ENCODE measurements at places on chromosomes 4 and X.

DNA sequence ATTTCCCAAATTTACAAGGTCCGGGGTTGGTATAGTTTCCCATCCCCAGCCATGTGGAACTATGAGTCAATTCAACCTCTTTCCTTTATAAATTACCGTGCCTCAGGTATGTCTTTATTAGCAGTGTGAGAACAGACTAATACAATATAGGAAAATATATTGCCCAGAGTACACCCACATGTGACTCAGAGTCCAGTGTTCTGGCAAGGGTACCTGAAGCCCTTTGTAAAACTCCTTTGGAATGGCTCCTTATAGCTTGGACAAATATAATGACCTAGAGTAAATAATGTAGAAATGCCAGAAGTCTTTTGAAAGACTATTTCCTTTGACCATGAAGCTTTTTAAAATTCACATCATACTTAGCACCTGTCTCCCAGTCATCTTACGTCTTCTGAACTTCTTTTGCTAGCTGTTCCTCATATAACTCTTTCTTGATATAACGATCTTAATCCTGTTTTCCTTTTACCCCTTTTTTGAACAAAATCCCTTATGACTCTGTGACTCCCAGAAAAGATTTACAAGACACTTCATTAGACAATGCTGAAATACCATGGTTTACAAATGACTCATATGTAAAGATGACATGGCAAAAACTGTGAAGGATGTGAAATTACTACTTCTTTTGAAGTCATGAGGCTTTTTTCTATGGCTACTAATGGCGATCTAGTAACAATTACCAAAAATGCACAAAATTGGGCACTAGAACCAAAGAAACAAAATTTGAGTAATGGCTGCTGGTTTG is 408.9 kb downstream of the NAP1L3 start:
- DNase-seq, result no peak

DNA sequence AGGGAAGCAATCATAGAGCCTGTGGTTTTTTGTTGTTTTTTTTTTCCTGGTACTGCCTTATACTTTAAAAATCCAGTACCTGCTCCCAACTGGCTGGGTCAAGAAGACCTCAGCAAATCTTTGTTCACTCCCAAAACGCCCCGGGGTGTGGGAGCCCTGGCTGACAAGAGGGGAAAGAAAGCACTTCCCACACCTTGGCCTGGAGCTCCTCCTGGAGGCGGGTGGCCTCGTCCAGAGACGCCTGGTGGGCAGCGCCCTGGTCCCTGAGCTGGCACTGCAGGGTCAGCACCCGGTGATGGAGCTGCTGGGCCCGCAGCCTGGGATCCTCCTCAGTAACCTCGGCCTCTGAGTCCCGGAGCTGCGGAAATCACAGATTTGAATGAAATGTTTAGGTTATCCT is 38.2 kb downstream of the C4orf50 start:
- DNase-seq, result peak; percentile 39

DNA sequence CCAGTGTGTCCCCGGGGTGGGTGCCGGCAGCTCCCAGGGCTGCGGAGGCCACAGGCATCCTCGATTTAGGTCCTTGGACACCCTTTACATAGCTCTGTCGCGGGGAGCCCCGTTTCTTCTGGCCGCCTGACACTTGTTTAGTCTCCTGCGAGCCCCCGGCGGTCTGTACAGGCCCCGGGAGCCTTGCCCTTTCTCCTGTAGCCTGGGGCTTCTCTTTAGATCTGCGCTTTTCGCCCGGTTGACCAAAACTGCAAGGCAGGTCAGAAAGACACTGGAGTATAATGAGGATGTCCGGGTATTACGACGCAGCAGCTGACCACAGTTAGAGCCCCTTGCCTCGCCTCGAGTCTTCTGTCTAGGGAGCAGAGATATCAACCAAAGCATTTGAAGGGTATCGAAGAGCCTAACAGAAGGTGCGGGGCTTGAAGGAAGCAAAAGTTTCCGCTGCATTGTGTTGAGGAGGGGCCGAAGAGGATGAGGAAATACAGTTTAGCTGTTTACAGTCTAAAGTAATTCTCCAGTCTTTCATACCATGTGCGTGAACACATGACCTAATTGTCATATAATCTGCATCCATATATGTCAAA is 479 bp downstream of the BRCC3 start:
- DNase-seq, result no peak

DNA sequence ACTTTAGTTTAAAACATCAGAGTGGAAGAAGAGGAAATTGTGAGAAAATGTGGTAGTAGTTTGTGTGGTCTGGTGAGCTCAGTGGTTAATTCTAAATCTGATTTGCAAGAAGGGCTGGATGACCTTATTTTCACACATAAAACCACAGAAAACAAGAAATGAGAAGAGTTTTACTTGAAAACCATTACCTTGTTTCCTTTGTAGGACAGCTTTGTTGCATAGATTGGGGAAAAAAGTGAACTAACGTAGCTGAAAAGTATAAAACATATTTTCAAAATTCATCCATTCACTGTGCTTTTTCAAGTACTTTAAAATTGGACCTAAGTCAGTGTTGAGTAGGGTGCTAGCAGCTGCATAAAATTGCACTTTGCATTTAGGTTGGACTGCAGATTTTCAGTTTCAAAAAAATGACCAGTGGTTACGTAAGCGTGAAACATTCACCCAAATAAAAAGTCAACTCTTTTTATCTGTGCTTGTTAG is 211.3 kb downstream of the ARHGAP10 start:
- DNase-seq, result no peak

DNA sequence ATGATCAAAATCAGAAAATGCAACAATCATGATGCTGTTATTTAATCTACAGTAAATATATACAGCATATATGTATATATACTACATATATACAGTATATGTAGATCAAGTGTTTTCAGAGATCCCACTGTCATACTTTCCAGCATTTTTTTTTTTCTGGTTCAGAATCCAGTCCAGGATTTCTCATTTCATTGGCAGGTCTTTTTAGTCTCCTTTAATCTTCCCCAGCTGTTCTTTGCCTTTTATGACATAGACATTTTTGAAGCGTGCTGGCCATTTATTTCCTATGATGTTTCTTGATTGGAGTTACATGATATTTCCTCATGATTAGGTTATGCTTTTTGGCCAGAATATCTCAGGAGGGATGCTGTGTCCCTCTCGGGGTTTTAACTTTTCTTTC is 92.0 kb upstream of the TLR2 start:
- no peak for DNase-seq

DNA sequence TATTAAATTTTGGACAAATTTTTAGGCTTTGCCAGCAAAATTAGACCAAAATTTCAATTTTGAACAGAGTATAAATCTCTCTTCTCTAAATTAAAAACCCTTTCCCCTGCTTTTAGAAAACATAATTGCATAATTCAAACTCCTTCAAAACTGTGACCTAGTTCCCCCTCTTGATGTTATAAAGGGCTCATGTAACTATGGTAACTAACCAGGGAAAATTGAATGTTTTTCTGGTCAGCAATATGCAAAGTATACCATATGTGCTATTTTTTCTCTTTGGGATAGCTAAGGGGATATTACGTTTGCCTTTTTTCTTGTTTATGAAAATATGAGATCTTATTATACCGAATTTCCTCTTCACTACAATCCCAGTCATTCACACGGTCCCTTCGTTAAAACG is 5.1 kb upstream of the ING2 start:
- DNase-seq, result no peak
